ENCODE measurements at places on chromosomes 5 and 9.

- DNase-seq: no peak
Measured at GRCh38 chr9:130728721-130729120, 35.1 kb downstream of the EXOSC2 start.

DNA sequence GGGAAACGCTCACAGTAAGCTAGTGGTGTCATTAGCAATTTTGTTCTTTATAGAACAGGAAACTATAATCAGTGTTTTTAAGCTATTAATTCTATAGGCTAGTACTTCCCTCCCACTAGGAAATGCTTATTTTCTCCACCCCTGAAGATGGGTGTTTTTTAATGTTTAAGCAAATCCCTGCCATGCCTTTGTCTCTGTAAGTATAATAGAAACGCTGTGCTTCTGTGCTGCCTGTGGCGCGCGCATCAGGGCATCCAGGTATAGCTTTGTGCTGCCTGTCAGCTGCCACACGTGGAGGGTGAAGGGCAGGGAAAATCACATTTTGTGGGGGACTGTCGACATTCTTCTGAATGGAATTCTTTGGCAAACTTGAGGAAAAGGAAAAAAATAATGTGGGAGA is 217.5 kb downstream of the RAB3C start:
- no peak for DNase-seq

DNA sequence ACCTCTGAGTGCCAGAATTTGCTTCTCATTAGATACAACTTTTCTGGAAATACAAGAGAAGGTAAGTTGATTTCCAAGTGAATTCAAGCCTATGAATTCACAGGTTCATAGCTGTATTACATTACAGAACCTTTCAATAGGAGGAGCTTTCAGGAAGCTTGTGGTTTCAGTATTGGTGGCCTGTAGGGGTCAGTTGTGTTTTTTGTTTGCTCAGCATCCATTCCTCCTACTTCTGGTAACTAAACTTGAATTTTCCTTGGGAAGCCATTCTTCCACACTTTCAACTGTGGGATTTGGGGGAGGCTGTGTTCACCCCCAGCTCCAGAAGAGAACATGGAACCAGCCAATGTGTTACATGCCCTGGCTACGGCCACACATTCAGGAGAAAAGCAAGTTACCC is 5.6 kb upstream of the CYSTM1 start:
- DNase-seq: no peak

GRCh38 chr5:67998709-67999261 is 216.8 kb upstream of the PIK3R1 start:
- no peak for DNase-seq

DNA sequence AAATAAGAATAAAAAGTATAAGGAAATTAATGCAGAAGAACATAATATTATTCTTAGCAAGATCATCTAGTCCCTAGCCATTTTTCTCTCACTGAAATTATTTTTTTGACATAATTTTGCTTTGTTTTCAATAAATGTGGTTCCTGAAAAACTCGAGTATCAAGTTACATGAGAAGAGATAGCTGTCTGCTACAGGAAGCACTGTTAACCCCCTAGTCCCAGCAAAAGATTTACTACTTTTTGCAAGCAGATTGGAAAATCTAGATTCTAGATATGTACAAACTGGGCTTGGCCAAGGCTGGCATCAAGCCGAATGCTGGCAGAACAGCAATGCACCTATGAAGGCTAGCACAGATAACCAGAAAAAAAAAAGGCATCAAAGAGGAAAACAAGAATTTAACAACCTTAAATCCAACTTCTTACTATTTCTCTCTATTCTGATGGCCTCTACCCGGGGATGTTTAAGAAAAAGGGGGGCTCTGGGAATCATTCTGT is 21.9 kb upstream of the ISCA1 start:
- DNase-seq: no peak

Measured in stimulated activated CD8-positive, alpha-beta memory T cell treated with anti-CD3 and anti-CD28 coated beads, Interleukin-7, amount 100 ng/mL, for 48 hours (primary cell).